ENCODE measurements at places on chromosomes 4 and X.

DNA sequence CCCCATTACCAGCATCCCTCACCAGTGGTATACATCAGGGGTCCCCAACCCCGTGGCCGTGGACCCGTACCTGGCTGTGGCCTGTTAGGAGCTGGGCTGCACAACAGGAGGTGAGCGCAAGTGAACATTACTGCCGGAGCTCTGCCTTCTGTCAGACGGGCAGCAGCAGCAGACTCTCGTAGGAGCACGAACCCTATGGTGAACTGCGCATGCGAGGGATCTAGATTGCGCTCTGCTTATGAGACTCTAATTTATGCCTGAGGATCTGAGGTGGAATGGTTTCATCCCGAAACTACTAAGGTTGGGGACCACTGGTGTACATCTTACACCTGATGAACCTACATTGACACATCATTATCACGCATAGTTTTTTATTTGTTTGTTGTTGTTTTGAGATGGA, 52.8 kb upstream of the DHX15 start:
- no peak for DNase-seq

DNA sequence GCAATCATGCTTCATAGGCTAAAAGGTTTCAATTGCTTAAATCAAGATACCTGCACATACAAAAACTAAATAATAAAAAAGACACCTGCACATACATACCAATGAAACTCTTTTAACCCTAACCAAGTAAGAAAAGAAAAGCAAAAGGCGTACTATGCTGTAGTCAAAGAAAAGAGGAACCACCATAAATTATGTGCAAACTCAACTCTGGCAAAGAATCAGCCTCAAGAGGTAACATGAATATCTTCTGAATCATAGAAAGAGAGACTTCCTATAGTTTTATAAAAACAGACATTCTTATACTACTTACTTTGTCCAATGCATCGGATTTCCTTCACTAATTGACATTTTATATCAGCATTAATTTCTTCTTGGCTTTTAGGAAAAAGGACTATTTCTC, 29.3 kb downstream of the MMGT1 start:
- DNase-seq = no peak

DNA sequence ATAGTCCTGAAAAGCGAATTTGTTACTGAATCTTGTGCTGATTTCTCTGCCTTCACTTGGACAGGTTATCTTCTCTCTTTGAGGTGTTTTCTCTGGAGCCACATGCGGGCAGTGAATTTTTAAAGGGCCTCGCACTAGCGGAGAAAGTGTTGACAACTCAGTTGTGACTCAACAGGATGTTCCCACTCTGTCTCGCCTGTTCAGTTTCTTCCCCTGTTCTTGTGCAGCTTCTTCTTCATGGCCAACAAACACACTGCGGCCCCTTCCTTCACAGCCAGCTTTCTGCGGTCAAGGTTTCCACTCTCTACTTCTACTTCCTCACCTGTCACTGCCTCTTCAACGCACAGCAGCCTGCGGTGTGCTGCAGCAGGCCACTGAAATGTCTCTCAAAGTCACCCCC, 1.1 kb upstream of the SHROOM4 start:
- no peak for DNase-seq

- no peak for DNase-seq
Measured at GRCh38 chr4:164930647-164931046, 46.8 kb downstream of the TRIM61 start.

- DNase-seq = no peak
Measured at GRCh38 chr4:75596061-75596460, 34.3 kb downstream of the CDKL2 start.

GRCh38 chrX:34275699-34276098, 143.6 kb upstream of the FAM47A start:
- DNase-seq = no peak

GRCh38 chrX:49054073-49054762, 4.6 kb upstream of the CCDC120 start:
- DNase-seq = no peak

GRCh38 chr4:38983787-38984598, 48.2 kb downstream of the TMEM156 start:
- DNase-seq = no peak

- DNase-seq = no peak
Measured at GRCh38 chrX:73266766-73267165, 52.1 kb upstream of the NAP1L2 start.

DNA sequence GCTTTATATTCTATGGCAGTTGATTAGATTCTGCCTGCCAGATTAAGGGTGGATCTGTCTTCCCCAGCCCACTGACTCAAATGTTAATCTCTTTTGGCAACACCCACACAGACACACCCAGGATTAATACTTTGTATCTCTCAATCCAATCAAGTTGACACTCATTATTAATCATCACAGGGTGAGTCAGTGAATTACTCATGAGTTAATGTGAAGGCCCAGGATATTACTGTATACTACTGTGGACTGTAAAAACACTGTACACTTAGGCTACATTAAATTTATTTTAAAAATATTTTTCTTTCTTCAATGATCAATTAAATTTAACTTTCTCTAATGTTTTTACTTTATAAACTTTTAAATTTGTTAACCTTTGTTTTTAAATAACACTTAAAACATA, 87.7 kb downstream of the NAP1L3 start:
- no peak for DNase-seq

DNA sequence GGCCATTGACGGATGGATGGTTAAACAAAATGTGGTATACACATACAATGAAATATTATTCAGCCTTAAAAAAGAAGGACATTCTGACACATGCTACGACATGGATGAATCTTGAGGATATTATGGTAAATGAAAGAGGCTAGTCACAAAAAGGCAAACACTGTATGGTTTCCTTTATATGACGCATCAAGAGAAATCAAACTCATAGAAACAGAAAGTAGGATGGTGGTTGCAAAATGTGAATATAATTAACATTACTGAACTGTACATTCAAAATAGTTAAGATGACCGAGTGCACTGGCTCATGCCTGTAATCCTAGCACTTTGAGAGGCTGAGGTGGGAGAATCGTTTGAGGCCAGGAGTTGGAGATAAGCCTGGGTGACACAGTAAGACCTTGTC, 9.5 kb upstream of the CASK start:
- no peak for DNase-seq

DNA sequence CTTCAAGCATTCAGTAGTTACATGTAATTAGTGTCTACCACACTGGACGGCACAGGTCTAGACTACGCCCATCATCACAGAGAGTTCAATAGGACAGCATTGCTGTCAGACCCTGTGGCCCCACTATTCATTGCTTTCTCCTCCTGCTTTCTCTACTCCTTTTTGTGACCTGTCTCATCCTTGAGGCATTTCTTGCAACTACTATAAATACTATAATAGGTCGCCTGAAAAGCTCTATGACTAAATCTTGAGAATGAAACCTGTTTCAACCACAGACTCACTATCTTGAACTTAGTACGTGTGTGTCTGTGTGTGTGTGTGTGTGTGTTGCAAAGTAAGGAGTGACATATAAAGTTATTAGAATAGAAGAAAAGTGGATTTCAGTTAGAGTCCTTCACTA, 252.9 kb upstream of the KLF3 start:
- no peak for DNase-seq

DNA sequence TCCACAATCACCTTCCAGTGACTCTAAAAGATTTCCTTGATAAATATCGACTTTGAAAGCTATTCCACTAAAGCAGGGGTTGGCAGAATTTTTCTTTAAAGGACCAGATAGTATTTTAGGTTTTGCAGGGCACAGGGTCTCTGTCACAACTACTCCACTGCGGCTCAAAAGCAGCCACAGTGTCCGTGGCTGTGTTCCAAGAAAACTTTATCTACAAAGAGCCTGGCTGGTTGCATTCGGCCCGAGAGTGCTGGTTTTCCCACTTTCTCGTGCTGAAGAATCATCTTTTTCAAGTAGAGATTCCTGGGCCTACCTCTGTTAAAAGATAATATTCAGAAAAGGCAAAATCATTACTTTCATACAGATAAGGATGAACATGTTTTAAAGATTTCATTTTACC, 55.6 kb downstream of the TSPAN7 start:
- no peak for DNase-seq

GRCh38 chr4:22473268-22473667, 42.6 kb downstream of the ADGRA3 start:
- no peak for DNase-seq

GRCh38 chr4:168755598-168756477, 254.2 kb downstream of the CBR4 start:
- DNase-seq = no peak

GRCh38 chrX:134948333-134949241, 42.2 kb upstream of the SMIM10 start:
- DNase-seq = no peak

DNA sequence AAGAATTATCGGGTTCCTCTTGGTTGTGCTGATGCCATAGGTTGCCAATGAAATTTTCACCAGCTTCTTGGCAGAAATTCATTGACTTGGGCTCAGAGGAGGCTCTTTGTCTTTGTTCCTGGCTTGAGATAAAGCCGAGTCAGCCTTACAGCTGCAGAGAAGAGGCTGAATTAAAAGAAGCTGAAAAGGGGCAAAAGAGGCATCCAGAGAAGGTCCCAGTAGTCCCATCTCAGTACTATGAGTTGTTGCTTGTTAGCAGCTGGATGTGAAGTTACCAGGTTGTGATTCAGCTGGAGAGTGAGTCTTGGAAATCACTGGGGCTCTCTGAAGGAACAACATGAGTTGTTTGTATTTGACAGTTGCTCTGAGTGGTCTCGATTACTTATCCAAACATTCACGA, 59.7 kb downstream of the SMAD1 start:
- DNase-seq = no peak

DNA sequence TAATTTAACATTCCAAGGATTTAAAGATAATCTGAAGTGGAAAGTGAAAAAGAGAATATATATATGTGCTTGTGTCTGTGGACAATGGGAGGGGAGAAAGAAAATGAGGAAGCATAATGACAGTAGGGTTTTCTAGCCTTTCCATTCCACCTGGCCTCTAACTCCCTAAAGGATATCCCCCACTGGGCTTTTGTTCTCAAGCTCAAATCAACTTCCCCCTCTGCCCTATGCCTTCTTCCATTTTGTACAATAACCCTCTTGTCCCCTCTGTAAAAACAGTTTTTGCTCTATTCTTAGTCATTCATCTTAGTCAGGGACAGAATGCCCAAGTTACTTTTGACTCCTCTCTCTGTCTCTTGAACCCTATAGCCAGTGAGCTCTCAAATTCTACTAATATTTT, 23.6 kb downstream of the ANTXR2 start:
- DNase-seq = no peak

GRCh38 chr4:188455062-188455752, 316.0 kb downstream of the TRIML1 start:
- no peak for DNase-seq

GRCh38 chr4:94411296-94411695, 40.4 kb upstream of the PDLIM5 start:
- no peak for DNase-seq

GRCh38 chr4:184417802-184418511, 56.4 kb downstream of the IRF2 start:
- peak; percentile 58 for DNase-seq

- no peak for DNase-seq
Measured at GRCh38 chrX:15911734-15912550, 57.3 kb upstream of the AP1S2 start.

GRCh38 chr4:174707902-174708301, 121.1 kb downstream of the GLRA3 start:
- no peak for DNase-seq

DNA sequence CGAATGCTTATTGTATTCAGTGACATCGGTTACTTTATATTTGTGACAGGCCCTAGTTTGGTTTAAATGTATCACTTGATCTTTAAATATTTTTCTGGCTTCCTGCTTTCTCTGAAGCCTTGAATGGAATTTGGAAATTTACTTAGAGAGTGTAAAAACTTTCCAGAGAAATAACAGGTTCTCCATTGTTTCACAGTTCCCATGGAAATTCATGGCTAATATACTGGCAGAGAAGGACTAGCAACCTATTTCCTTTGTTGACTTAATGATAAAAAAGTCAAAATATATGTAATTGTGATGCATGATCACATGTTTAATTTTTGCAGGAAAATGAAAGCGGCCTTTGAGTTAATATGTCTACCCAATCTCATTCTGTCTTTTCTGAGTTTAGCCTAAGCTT, 13.2 kb downstream of the NEIL3 start:
- DNase-seq = no peak

GRCh38 chr4:112145326-112145789, at the start of gene FAM241A:
FAM241A (plus strand) TSS chr4:112145454; CDS start chr4:112145581, 127 bp downstream.
- peak; percentile 88 for DNase-seq

DNA sequence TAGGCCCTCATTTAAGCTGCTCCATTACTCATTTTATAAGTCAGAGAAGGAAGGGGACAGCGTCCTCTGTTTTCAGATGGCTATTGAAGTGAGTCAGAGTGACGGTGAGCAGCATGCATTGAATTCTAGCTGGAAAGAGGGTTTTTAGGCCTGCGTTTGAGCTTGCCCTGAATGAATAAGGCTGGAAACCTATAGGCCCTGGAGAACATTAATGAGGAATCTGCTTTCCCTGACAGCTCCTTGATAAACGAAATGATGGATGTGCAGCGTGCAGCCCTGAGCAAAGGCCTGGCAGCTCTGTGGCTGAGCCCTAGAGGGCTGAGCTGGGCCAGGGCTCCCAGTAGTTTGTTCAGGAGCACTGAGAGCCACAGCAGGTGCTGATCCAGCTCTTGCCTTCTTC, 33.4 kb downstream of the TBL1X start:
- DNase-seq = no peak

GRCh38 chrX:10656214-10656613, 35.8 kb upstream of the MID1 start:
- DNase-seq = no peak

- DNase-seq = no peak
Measured at GRCh38 chrX:71236836-71237235, 13.8 kb downstream of the GJB1 start.

GRCh38 chr4:169621731-169622492, 1.5 kb downstream of the CLCN3 start:
- peak; percentile 69 for DNase-seq

DNA sequence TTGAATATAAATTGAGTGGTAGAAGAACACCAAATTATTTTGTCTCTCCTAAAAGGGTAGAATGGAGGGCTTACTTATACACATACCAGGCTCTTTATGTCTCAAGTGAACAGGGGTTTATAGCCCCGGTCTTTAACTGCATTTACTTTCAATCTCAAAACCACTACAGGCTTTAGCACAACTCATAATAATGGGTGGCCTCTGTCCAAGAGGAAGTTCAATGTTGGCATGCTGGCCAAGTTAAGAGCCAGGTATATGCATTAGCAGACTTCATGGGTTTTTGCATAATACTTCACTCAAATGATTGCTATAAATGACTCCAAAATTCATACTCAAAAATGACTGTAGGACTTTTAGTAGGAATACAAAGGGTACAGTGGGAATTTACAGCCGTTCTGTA, 118.5 kb upstream of the OTUD4 start:
- DNase-seq = no peak
